ENCODE measurements at places on chromosomes 5 and 9.

DNA sequence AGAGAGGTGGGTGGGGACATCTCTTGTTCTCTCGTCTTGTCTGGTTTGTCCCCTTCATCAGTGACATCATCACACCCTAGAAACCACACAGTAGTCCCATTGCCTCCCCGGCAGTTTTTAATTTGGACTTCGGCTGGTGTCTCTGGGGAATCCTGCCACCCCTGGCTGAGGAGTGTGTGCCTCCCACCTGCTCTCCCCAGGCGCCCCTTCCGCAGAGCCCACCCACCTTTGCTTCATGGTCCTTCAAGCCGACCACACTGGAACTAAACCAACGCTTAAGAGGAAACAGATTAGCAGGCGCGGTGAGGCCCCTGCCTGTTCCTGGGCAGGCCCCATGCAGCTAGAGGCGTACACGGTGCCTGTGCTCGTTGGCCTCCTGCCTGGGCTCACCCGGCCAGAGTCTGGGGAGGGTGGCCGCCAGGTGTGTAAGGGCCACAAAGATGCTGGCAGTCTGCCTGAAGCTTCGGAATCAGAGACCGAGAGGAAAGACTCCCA, 107.6 kb upstream of the SPRY4 start:
- no peak for DNase-seq

DNA sequence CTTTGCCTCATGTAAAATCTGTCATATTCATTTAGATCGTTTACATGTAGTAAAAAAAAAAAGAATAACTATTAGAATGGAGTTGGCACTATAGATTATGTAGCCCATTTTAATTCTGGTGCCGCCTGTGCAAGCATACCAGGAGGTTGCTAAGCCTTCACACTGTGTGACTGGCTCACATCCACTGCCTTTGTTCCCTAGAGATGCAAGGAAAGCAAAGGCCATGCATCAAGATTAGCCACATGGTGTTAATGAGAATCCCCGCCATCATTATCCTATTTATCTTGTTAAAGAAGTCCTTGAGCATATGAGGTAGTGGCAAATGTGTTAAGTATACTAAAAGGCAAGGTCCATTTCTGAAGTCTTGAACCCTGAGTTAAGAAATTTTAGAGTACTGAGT, 279.6 kb downstream of the RFX3 start:
- DNase-seq, result no peak

- DNase-seq, result no peak
These were observed 418.5 kb upstream of the MEF2C start for GRCh38 chr5:89301321-89302025.

DNA sequence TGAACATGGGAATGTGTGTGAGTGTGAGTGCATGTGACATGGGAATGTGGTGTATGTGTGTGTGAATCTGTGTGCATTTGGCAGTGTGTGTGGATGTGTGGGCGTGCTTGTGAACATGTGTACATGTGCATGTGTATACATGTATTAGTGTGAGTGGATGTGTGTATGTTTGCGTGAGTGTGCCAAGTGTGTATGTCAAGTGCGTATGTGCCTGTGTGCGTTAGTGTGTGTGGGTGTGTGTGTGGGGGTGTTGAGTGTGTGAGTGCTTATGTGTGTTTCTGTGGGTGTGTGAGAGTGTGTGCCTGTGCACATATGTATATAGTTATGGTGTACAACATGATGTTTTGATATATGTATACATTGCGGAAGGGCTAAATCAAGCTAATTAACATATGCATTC, 244.3 kb downstream of the GADD45G start:
- DNase-seq, result no peak

GRCh38 chr5:173205916-173206315, 29.1 kb downstream of the NKX2-5 start:
- no peak for DNase-seq

DNA sequence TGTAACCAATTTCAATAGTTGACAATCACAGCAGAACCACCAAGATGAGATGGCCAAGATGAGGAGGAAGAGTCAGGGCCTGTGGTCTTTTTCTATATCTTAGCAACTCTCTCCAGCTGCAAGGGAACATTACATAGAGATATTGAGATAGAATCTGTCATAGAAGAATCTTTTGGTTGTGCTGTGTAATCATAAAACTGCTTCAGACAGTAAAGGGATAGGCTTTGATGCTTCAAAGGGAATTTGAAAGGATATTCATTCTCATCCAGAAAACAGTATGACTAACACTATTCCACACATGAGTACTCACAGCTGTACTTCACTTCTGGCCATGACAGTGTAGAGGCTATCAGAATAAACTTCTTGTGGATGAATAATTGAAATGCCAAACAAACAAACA, 145.9 kb downstream of the YIPF5 start:
- no peak for DNase-seq

- DNase-seq, result no peak
These were observed 190.1 kb downstream of the PARP8 start for GRCh38 chr5:50856401-50857119.

DNA sequence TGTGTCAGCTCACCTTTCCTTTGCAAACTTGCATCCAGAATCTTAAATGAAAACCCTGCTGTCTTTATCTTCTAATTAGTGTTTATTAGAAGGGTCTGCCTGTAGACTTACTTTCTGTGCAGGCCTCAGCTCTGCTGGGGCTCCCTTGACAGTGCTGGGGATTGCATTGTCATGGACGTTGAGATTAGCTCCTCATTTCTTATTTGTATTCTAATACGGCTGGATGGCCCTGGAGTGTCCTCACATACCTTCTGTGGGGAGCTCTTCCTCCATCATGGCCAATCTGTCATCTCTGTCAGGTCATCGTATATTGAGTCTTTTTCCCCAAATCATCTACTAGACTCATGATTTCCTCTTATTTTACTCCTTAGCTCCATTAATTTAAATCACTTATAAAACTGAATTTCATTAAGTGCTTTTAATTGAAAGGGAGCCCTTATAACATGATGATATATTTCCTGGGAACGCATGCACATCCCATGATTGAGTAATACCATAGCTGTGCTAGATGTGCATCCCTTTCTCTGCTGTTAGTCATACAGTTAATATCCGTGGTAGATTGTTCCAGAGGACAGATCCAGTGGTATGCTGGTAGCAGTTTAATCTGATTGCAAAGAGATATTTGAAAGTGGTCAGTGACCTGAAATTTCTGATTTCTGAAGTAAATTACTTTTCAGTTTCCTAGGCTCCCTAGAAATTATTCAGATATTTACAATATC, 61.6 kb downstream of the ICE1 start:
- DNase-seq, result no peak

DNA sequence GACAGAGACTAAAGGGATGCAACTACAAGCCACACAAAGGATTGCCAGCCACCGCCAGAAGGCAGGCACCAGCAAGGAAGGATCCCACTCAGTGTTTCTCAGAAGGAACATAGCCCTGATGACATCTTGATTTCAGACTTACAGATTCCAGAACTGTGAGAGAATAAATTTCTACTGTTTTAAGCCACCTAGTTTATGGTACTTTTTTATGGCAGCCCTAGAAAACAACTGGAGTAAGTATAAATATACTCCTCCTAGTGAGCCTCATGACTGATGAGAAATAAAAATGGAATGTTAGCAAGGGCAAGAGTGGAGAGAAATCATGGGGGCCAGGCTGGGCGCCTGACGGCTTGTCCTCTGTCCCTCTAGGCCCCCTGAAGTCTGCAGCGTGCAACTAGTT, 307.3 kb downstream of the PIK3R1 start:
- no peak for DNase-seq

DNA sequence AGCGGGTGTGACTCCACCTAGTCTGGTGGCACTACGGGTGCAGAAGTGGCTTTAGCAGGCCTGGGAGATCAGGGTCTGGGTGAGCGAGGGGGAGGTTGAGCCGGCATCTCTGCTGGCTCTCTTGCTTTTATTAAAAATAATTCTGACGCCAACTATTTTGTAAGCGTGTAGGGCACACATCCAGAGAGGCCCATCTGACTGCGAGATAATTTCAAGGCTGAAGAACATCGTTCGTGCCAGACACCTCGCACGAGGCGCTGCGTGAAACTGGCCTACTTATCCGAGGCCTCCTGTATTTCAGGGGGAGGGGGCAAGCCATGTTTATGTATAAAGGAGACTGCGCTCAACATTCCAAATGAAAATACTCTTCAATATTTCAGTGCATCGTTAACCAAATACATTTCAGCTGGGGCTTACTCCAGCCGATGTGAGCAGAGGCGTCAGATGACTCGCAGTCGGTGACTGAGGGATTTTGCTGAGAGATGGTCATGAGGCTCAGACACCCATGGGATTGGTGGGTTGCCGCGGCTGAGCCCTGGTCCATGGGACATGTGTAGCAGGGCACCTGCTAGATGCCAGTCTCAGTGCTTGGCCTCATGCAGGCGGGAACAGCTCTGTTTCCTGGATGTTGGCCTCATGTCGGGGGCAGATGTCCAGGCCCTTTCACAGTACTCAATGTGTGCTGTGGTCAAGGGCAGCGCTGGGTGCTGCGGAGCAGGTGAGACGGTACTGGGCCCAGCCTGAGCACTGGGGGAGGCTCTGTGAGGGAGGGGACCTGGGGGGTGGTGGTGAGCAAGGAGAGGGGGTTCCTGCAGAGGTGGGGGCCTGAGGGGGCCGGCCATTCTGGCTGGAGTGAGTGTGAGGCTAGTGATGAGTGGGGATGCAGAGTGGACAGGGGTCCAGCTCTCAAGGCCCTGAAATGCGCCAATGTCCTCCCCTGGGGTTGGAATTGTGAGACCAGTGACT, 201.5 kb downstream of the DAB2IP start:
- no peak for DNase-seq

DNA sequence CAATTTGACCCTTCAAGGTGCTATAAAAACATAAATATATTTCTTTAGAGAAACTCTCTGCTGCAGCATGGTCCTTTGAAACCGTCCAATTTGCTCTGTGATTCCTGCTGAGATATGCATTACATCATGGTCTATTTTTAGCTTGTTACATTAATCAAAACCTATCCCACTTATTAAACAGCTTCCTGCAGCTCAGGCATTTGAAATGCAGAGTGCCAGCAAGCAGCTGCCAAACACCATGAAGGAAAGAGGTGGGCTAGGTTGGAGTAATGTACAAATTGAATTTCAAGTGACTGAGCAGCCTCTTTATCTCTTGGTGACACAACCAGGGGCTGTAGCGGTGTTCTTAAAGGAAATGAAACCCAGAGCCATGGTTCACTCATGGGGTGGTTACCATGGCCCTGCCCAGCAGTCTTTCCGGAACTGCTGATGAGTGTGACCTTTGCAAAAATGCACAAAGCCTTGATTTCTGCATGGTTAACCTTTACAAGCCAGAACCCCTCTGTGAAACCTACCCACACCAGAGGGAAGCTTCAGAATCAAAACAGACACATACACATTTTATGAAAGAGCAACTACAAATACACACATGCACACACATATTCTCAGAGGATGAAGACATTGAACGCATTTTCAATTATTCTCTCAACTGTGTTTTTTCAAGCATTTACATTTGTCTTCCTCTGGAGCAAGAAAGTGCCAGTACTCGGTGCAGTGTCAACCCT, 155.8 kb upstream of the ZNF608 start:
- peak; percentile 61 for DNase-seq

DNA sequence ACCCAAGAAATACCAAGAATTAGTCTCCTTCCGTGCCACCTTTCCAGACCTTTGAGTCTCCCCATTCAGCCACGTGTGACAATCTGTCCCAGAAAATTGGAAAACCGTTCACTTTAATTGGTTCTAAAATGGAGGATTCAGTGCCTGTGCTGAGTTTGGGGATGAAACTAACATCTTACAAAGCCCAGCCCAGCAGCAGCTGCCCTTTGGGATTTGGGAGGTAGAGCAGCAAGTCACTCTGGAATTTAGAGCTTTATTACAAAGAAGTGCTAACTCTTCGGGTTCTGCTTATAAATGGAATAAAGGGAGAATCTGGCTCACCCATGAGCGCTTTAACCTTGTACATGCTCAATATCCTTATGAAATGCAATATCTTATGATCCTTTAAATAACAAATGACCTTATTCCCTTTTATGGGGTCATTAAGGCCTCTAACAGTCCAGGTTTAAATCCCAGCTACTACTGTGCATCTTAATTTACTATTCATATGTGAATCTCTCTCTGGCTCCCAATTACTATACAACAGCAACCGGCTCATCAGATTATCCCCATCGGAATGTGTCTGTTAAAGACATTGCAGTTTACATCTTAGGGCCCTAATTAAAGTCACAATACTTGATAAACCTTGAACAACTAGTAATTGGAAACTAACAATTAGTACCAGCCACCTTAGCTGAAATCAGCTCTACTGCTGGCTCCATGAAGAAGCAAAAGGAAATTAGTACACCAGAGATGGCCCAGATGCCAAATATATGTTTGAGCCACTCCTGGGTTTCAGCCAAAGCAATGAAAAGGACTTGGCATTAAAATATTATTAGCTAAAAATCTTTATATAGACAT, 271.8 kb upstream of the SMARCA2 start:
- no peak for DNase-seq

DNA sequence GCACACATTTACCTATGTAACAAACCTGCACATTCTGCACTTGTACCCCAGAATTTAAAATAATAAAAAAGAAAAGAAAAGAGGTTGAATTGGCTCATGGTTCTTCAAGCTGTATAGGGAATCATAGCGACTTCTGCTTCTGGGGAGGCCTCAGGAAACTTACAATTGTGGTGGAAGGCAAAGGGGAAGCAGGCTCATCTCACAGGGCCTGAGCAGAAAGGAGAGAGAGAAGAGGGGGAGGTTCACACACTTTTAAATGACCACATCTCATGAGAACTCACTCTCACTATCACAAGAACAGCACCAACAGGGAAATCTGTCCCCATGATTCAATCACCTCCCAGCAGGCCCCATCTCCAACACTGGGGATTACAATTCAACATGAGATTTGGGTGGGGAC, 214.6 kb downstream of the CDK5RAP2 start:
- no peak for DNase-seq

DNA sequence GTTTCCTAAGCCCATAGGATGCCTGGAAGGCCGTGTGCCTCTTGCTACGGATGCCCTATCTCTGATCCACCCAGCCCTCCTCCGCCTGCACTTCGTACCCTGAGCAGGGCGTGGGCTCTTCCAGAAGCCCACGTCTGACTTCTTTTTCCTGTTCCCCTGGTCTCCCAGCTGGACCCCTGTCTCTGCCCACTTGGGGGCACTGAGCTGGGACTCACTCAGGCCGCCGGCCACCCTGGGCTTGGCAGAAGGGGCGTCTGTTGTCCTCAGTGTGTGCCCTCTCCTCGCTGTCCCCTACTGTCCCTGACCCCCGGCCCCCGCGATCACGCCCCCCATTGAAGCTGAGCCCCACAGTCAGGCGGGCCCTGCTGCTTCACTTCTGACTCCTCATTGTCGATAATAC, 22.0 kb upstream of the RXRA start:
- no peak for DNase-seq

- DNase-seq, result no peak
These were observed 35.6 kb downstream of the GLRX start for GRCh38 chr5:95786821-95787418.

All from natural killer cell treated with Interleukin-12 subunit alpha and Interleukin-12 subunit beta and Interleukin-15 and Interleukin-18, amount 100 ng/mL, for 72 hours (primary cell).